EL (cell line): ENCODE measurements at places on chromosomes 13 and 19.

DNA sequence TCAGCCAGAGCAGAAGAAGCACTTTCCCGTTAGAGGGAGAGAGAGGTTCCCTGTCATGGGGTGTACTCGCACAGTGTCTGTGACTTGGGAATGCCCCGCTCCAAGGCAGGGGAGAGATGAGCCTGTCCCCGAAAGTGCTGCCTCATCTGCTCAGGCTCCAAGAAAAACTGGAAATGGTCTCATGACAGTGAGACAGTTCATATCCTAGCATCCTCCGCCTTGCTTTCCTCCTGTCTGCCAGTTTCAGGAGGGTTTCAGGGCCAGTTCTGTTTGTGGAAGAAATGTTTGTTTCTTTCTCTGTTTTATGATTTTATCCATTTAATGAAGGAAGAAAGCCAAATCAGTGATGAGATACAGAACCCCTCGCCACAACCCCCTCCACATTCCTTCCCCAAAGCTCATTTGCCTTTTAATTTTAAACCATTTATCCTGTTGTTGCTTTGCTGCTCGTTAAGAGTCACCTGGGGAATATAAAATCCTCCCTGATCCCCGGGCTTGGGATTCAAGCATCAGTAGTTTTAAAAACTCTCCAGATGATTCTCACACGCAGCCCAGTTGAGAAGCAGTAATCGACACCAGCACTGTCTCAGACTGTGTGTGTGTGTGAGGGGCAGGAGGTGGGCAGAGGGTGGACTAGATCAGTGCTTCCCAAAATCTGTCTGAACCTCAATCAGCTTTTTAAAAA lies 144.6 kb upstream of the UBL3 start:
- DNase-seq: no peak

- DNase-seq: peak; percentile 91
Measured at GRCh38 chr13:80037505-80037888, 303.4 kb downstream of the SPRY2 start.

DNA sequence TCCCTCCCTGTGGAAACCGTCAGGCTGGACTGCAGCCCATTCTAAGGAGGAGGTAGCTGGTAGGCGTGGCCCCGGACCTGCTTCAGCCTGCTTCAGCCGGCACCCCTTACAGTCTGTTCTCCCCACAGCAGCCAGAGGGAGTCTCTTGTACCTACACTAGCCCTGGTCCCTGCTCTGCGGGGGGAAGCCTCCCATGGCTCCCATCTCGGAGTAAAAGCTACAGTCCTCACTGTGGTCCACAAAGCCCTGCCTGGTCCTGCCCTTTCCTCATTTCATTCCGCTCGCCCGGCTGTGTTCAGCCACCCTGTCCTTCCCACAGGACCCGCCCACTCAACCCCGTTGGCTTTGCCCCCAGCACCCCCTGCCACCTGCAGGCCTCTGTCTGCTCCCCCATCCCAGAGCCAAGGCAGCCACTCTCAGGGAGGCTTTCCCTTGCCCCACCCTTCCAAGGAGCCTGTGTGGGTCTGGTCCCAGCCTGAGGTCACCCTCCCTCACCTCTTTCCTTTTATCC lies 1.3 kb downstream of the PGLYRP1 start:
- no peak for DNase-seq

GRCh38 chr13:96678801-96679200 lies 315.5 kb downstream of the OXGR1 start:
- no peak for DNase-seq
